Posterior vena cava (tissue), 2 donors: ENCODE measurements at places on chromosomes 16 and 17. TPM values are rescaled to one million over a fixed set of nuclear protein-coding genes. Genes with fewer than 3 reads are reported as not detected.

Gene MLKL
- 13.7 TPM for total RNA-seq

Gene SPAG5
- total RNA-seq, result 1.9 TPM

- DNase-seq, result no peak
These were observed 6.2 kb downstream of the MT2A start for GRCh38 chr16:56614549-56614991.

DNA sequence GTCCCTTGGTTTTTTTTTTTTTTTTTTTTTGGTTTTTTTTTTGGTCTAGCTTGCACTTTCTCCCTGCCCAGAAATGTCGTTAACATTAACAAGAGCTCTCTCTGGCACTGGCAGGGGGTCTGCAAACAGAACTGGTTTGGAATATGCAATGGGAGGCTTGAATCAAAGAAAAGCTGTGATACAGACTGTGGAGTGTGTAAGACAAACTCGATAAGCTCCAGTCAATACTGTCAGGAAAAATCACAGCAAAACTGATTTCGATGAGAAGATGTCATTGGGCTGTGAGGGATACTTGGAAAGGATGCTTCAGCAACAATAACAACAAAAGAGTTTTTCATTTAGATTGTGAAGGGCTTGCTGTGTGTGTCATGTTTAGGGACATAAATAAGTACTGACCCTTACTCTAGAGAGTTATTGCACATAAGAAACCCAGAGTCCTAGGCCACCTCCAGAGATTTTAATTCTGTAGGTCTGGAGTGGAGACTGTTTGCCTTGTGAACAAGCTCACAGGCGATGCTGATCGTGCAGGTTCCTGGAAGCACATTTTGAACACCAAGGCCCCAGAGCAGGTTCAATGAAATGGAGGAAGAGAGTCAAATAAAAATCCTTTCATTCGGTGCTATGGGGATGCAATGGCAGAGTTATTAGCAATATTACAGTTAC, 470.7 kb upstream of the RBFOX1 start:
- no peak for DNase-seq

DNA sequence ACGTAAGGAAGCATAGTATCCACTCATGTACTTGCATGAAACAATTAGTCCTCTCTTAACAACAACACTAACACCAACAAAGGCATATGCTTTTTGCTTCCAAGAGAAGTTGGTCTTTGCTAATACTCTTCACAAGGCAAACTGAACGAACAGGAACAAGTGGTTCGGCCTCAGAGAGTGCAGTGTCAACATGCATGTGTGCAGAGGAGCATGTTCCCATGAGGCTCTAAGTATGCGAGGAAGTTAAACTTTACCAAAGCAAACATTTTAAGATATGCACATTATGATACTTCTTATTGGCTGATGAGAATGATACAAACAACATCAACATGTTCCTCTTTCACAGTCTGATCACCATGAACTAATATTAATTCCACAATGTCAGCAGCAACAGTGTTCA, 285.3 kb upstream of the IRX5 start:
- no peak for DNase-seq

GRCh38 chr16:56211435-56211981, 20.2 kb downstream of the GNAO1 start:
- DNase-seq, result no peak

DNA sequence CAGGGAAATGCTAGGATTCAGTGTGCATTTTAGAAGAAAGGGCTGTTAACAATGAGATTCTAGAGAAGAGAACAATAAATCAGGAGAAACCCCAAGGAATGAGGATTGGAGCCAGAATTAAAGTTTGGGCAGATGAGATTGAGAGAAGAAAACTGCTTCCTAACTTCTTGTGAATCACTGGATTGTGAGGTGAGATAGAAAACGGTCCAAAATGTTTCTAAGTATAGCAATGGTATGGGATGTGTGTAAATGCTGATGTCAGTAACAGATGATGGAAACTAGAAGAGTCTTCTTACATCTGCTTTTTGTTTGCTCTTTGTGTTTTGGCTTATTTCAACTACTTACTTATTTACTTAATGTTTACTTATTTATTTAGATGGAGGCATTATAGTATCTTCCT, 123.0 kb downstream of the KCNJ2 start:
- no peak for DNase-seq

DNA sequence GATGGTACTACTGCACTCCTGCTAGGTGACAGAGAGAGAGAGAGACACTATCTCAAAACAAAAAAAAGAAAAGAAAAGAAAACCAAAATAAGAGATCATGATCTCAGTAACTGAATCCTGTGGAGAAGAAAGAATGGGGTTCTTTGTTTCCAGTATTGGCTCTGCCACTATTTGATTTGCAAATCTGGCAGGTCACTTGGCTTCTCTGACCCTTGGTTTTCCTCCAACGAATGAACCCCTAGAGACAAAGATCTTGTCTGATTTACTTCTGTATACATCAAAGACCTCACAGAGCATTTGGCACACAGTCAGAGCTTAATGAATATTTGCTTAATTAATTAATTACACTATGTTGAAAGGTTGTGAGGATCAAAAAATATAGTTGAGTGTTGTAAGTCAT, 47.9 kb upstream of the NLK start:
- no peak for DNase-seq

DNA sequence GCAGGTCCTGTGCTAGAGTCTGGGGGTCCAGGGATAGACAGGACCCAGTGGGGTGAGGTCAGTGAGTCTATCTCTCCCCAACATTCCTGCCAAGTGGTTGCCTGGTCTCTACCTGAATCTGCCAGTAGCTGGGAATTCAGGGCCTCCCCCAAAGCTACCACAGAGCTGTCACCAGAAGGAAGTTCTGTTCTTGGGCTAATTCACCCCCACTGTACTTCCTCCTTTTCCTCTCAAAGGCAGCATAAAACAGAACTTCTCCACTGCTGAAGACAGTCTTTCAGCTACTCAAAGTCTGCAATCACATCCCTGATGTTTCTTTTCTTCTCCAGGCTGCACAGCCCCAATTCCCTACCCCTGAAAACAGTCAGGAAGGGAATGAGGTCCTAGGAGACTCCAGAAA, 8.7 kb downstream of the CAMTA2 start:
- no peak for DNase-seq

DNA sequence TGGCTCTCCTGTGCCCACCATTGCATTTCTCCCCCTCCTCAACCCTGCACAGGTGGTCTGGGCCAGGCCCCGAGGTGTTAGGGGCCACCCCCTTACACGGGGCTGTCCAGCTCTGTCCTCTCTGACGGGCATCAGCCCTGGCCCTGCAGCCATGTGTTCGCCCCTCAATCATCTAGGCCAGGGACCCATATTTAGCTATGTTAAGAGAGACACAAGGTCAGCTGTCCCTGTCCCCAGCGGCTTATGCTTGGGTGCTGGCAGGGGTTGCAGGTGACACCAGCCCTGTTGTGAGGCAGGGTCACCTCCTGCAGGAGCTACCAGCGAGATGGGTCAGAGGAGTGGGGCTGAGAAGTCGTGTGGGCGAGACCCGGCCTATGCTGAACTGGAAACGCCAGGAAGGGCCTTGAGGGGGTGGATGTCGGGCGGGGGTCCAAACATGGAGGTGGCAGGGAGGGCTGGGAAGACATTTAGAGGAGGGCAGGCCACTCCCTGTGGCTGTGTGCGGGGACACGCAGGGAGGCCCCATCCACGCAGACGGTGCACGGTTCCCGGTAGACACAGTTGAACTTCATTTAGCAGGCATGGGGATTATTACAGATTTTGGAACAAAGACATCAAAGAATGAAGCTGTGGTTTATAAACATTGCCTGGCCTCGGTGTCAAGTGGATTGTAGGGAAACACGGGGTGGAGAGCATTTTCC, 133.2 kb upstream of the CHMP6 start:
- peak; percentile 75 for DNase-seq

DNA sequence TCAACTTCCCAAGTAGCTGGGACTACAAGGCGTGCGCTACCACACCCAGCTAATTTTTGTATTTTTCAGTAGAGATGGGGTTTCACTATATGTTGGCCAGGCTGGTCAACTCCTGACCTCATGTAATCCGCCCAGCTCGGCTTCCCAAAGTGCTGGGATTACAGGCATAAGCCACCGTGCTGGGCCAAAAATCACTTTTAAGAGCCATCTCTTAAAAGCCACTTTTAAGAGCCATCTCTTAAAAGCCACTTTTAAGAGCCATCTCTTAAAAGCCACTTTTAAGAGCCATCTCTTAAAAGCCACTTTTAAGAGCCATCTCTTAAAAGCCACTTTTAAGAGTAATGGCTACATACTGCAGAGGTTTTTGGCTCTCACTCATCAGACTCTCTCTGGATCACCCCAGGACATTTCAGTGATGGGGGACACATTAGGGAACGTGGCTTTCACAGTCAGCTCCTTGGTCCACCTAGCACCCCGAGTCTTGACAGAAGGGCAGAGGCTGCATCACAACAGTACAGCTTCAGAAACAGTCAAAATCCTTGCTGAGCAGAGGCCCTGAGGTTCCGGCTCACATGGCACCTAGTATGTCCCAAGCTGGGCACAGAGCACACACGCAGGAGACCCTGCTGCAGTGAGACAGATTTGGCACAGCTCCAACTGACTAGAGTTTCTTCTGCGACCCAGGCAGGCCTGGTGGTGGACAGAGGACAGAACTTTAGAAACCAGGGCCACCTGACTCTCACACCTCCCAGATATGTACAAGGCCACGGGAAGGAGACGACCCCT, 23.6 kb downstream of the RANBP10 start:
- DNase-seq, result no peak

- no peak for DNase-seq
These were observed 757.0 kb downstream of the CDH11 start for GRCh38 chr16:64364894-64365293.

Gene TMEM238L
- total RNA-seq, result not detected

DNA sequence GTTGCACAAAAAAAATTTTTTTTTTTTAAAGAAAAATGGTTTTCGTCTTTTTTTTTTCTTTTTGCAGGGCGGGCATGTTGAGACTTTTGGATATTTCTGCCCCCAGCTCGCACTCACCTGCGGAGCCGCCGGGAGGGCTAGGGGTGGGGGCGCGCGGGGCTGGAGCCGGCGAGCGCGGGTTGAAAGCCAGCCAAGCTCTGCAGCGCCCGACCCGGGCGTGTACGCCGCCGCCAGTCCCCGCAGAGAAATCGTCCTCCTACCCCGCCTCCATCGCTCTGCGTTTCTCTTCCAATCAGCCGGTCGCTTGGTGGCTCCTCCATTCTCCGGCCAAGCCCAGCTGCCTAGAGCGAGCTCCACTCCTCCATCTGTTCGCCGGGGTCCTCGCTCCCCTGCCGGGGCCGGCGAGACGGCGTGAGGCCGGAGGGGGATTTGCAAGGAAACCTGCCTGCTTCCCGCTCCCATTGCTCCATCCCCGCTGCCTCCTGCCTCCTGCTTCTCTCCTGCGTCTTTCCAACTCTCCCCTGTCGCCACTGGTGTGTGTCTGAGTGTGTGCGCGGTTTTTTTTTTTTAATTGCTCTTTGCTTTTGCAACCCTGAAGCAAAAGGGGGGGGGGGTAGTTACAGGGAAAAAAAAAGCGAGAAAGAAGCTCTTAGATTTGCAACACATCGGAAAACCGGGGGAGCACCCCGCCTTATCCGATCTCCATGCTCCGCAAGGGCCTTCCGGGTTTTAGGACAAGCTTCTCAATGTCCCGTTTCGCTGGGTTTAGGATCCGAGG, 1.8 kb upstream of the UBTF start:
- DNase-seq, result peak; percentile 92

Gene SNAI3
- total RNA-seq, result 0.43 TPM

- DNase-seq, result no peak
These were observed 20.0 kb downstream of the PLCG2 start for GRCh38 chr16:81799138-81799504.
